ENCODE measurements at places on chromosomes 3 and 15. TPM values are rescaled to one million over a fixed set of nuclear protein-coding genes. Genes with fewer than 3 reads are reported as not detected.
A peak's percentile ranks its signal among the peaks of the same experiment; 100 is the strongest.

DNA sequence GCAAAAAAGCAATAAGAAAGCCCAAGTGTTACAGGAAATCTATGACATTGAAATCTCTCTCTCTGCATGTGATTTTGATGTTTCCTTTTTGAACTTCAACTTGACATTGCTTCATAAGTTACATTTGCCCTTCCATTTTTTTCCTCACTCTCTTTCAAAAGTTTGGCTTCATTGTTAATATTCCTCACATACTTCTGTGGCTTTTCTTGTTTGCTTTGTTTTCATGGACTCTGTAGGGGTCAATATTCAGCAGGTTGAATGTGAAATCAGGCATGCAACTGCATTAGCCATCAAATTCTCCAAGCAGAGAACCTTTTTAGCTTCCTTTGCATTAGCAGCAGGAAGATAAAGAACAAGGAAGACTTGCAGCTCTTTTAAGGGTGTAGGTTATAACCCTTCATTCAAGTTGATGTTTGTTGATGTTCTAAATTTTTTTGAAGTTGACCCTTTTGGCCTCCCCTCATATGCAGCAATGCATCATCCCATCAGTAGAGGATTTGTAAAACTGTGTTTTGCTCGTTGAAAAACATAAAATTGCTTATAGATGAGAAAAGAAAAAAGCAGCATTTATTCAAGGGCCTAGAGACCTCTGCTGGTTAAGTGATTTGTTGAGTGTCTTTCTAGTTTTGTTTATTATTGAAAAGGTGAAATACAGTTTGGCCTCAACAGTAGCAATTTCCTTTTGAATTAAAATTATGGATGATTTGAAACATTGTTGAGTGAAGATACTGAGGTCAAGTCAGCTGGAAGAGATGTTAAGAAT, 211.4 kb downstream of the IL5RA start:
- no peak for DNase-seq

- DNase-seq, result no peak
These were observed 24.6 kb upstream of the LCTL start for GRCh38 chr15:66590435-66590834.

DNA sequence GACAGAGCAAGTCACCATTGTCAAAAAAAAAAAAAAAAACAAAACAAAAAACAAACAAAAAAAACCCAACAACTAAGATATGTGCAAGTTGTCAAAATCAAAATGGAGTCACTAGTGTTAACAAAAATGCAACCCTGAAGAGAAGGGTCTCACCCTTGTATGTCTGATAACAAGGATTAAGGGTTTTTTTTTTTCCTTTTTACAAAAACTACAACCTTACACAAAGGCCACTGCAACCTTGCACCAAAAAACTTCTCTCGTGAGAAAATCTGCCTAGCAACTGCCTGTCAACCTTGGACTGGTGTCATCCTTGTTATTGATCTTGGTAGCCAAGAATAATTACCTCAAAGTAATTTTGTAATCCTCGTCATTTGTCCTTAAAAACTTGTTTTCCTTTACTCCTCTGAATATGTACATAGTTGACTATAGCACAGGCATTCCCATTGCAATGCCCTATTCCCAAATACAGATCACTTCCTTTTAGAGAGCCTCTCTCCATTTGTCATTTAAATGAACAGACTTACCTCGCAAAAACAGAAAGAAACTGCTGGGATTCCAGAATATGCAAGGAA, 24.0 kb downstream of the TFRC start:
- DNase-seq, result no peak

GRCh38 chr3:113450911-113451310, 9.6 kb upstream of the CFAP44 start:
- no peak for DNase-seq

GRCh38 chr3:108178676-108179075, 43.5 kb downstream of the IFT57 start:
- no peak for DNase-seq

DNA sequence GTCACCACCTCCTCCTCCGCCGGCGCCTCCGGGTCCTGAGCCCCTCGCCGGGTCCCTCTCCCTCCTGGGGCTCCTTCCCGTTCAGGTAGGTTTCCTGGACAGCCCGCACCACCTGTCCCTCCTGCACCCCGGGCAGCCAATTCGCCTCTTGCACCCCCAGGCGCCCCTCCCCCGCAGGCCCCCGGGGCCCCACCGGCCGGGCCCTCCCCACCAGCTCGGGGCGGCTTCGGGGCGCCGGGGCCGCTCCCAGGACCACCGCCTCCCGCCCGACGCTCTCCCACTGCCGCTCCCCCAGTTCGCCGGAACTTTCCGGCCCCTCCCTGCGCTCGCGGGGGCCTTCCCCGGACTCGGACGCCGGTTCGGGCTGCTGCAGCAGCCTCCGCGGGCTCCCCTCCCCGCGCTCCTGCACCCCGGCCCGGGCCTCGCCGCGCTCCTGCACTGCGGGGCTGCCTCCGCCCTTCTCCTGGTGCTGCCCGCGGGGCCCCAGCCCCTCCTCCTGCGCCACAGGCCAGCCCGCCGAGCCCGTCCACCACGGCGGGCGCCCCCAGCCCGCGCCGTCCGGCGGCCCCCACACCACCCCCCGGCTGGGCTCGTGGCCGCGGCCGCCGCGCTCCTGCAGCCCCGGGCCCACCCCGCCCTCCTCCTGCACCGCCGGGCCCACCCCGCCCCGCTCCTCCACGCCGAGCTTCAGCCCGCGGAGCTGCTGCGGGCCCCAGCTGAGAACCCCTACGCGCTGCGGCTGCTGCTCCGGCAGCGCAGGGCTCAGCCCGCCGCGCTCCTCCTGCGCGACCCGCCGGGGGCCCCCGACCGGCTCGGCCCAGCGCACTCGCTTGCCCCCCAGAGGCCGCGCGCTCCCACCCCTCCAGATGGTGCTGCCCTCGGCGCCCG, 587 bp upstream of the TNK2 start:
- peak; percentile 37 for DNase-seq

DNA sequence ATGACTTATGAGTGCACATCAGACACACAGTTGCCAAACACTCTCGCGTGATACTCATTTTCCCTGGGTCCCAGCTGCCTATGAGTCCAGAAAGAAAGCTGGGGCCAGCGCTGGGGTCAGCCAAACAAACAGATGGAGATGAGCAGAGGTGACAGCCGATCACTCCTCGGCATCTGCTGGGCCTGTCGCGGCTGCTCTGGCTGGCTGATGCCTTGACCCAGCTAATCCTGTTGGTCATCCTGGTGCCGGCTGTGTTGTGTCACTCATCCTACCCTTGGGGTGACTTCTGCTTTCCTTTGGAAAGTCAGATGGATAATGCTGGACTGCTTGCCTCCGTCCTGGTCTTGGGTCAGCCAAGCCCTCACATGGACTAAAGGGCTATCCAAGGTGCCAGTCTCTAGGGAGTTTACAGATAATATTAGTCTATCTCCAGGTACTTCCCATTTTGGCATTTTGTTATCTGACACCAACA, 105.3 kb upstream of the PDZRN3 start:
- no peak for DNase-seq

DNA sequence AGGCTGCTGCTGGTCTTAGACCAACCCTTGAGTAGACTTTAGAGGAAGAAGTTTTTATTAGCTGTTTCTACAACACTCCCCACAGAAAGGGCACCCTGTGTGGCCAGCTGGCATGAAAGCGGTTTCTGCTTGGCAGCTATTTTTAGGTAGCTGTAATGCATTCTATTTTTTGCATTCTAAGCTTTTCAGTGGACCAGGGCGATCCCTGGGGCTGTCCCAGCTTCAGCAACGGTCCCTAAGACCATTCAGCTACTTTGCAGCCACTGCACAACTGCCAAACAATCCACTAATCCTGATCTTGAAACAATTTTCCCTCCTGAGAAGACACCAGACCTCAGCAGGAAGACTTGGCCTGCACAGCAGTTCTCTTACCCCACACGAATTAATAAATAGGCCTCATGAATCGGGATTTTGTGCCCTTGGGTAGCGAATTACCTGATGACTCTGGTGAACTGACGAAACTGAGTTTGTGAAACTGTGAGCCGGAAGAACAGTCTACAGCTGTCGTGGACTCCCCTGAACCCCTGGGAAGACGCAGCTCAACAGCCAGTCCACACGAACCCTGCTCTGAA, 14.6 kb upstream of the TFRC start:
- peak; percentile 73 for DNase-seq

- DNase-seq, result no peak
These were observed 882.2 kb downstream of the NTRK3 start for GRCh38 chr15:87374339-87374738.

GRCh38 chr3:25403968-25404367, 24.1 kb upstream of the RARB start:
- no peak for DNase-seq

DNA sequence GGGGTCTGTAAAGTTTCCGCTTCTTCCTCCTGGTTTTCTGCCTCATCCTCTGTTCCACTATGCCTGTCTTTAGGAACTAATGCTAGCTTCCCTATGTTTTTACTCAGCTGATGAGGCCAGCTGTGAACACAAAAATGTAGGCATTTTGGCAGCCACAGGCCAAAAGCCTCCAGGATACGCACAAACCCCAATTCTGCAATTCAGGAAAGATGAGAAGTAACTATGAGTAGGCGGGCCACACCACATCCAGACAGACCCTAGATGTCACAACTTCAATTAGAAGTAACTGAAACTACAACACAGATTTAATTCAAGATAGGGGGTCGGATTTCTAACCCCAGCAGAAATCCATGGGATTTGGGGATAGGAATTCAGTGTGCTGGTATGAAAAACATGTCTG, 11.9 kb downstream of the CA12 start:
- DNase-seq, result no peak

GRCh38 chr3:197029511-197030167, at the start of gene MELTF:
MELTF (minus strand) TSS chr3:197029817; CDS start chr3:197029702, 115 bp downstream.
- DNase-seq, result peak; percentile 67

- DNase-seq, result peak; percentile 73
These were observed 56.2 kb upstream of the DLG1 start for GRCh38 chr3:197354568-197355001.

- DNase-seq, result no peak
These were observed 297.9 kb downstream of the EDEM1 start for GRCh38 chr3:5485427-5485826.

DNA sequence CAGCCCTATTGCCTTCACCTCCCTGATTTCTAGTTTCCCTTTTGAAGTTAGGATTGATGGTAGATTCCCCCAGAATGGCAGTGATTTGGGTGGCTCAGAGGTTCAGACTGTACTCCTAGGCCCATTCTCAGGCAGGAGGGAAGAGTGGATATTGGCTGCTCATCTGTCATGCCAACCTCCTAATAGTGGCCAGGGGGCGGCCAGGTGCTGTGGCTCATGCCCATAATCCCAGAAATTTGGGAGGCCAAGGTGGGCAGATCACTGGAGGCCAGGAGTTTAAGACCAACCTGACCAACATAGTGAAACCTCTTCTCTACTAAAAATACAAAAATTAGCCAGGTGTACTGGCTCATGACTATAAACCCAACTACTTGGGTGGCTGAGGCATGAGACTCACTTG, 11.3 kb downstream of the RRP9 start:
- no peak for DNase-seq

DNA sequence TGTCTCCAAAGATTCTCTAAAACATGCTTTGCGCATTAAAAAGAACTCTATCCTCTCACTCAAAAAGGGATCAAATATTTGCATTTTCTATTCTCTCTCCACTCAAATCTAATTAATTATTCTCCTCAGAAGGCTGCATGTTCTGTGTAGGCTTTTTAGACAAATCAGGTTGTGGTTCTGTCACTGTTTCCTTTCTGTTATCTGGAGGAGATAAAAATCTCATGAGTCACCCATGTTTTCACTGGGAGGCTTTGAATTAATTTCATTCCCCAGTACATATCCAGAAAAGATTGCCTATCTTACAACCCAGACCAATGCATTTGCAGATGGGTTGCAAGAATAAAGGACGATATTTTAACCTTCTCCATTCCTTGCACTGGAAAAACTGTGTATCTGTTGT, 446.5 kb downstream of the GRM7 start:
- DNase-seq, result no peak

DNA sequence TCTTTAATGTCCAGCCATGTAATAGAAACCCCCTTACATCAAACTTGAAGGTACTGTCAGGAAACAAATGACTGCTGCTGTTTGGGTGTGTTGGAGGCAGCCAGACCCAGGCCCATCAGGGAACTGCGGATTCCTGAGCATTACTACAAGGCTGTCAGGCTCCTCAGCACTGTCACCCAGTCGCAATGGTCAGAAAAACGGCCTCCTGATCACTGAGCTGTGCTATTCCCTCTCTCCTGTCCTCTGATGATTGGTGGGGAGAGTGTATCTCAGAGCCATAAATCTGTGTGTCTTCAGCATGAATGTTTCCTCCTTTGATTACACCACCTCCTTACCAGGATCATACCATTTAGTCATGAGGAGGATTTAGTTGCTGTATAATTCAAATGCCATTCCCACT, 135.2 kb upstream of the GADL1 start:
- no peak for DNase-seq

DNA sequence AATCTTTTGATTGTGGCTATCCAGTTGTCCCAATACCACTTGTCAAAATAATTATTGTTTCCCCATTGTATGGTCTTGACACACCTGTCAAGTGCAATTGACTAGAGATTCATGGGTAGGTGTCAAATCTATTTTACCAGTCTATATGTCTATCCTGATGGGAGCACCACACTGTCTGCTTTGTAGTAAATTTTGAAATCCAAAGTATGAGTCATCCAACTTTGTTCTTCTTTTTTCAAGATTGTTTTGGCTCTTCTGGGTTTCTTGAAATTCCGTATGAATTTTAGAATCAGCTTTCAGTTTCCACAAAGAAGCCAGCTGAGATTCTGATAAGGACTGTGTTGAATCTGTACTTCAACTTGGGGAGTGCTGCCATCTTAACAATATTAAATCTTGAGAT, 71.9 kb downstream of the CSNK1G1 start:
- peak; percentile 68 for DNase-seq

DNA sequence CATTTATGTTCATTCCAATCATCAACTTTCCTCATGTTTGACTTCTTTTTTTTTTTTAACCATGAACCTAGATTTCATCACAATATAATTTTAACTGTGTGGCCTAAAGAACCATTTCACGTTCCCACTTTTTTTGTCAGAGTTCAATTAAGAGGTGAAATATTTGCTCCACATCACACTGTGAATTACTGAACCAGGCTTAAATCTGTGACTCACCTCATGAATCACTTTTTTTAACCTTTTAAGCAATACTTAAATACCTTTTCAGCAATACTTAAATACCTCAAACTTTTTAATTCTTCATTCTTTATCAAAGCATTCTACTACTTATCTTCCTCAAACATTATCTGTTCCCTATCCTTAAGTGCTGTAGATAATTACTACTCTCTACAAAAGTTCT, 137.6 kb downstream of the SI start:
- peak; percentile 25 for DNase-seq

Gene KNG1
- total RNA-seq, result not detected

Gene GOLGA8R
- total RNA-seq, result 0.86 TPM

Gene KIF15
- 13.7 TPM for total RNA-seq

Gene EPHB1
- 1.0 TPM for total RNA-seq

Gene GOLGA8J
- total RNA-seq, result not detected

Gene EBLN2
- total RNA-seq, result 0.54 TPM

Gene CSTA
- 0.30 TPM for total RNA-seq

Gene ARIH1
- total RNA-seq, result 31.6 TPM
